ENCODE measurements at places on chromosomes 4 and X.
A peak's percentile ranks its signal among the peaks of the same experiment; 100 is the strongest.

- no peak for DNase-seq
Measured at GRCh38 chr4:128228845-128229795, 58.5 kb downstream of the PGRMC2 start.

GRCh38 chr4:24405926-24406325, 178.4 kb downstream of the DHX15 start:
- DNase-seq, result no peak

GRCh38 chrX:119475389-119476101, 7.3 kb downstream of the SLC25A5 start:
- DNase-seq, result no peak

DNA sequence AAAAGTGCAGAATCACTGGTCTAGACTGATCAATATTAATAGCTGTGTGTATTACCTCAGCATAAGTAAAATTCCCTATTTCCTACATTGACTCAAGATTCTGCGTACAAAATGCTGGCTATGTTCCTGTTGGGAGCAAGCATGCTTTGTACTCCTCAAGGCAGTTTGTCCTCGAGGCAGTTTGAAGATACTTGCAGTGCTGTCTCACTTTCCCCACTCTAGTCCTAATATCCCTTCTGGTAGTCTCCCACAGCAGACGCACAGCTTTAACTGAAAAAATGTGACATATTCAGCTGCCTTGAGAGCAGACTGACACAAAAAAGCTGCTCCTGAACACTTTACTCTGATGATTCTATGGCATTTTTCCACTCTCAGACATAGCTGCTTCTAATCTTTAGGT, 12.9 kb upstream of the MAGEA10 start:
- no peak for DNase-seq

- DNase-seq, result no peak
Measured at GRCh38 chr4:184104419-184105101, 113.1 kb downstream of the ENPP6 start.

GRCh38 chrX:110081740-110082139, 78.8 kb downstream of the TMEM164 start:
- no peak for DNase-seq

DNA sequence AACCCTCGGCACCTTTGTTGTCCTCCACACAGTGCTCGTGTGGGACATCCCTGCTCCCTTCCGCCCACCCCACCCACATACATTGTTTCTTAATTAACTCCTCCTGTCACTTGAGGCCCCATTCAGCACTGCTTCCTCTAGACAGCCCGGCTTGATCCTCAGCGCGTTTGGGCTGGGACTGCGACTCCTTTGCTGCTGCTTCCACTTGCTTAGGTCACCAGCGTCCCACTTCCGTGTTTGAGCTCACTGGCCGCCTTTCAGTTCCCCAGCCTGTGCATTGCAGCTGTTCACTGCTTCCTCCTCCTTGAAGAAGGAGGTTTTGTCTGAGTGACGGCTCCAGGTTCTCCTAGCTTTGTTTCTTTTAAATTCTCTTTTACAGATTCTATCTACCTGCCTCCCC, 16.1 kb downstream of the RNF4 start:
- DNase-seq, result peak; percentile 78

DNA sequence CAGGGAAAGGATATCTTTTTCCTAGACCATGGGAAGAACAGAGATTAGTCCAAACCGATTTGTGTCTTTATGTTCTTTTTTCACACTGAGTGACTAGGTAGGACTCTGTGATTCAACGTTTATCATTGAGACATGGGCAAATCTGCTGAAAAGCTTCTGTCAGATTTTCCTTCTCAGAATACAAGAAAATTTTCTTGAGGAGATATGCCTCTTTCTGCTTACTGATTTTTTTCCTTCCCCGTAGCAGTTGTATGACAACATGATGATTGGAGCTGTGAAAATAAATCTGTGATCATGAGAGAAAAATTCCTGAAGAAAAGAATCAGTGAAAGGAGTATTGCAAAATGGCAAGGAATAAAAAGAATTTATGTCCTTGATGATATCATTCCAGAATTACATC, 130.6 kb upstream of the FAT4 start:
- DNase-seq, result no peak

DNA sequence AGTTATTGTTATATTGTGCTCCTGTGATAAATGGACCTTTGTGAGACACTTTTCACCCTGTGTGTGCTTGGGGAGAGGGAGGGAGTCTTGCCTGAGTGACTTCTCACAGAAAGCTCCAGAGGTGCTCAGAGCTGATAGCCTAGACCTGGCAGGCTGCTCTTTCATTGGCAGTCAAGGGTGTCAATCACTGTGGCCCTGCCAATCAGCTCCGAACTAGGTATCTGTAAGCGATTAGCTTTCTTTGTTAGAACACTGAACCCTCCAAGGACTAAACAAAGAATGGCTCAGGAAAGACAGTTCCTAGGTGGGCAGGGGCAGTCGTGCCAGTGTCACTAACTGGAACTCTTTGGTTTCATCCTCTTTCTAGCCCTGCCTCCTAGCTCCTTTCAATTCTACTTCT, 2.7 kb upstream of the NALF2 start:
- no peak for DNase-seq

DNA sequence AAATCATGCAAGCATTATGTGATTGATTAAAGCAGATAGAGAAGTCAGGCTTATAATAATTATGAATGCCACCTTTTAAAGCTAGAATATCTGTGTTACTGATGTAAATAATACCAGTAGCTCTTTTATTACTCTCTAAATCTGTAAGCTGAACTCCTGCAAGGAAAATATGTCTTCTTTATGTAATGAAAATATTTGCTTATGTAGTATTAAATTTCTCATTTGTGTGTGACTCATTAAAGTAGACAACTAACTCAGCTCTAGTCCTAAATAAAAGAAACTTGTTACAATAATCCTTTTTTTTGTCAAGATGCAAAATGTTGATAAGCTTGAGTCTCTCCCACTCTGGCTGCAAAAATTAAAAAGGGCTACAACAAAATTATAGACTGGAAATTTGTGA, 137.7 kb upstream of the FAT1 start:
- DNase-seq, result no peak

GRCh38 chr4:138686106-138686835, 329.3 kb upstream of the NOCT start:
- no peak for DNase-seq

- no peak for DNase-seq
Measured at GRCh38 chrX:41026702-41027078, 58.6 kb upstream of the USP9X start.

DNA sequence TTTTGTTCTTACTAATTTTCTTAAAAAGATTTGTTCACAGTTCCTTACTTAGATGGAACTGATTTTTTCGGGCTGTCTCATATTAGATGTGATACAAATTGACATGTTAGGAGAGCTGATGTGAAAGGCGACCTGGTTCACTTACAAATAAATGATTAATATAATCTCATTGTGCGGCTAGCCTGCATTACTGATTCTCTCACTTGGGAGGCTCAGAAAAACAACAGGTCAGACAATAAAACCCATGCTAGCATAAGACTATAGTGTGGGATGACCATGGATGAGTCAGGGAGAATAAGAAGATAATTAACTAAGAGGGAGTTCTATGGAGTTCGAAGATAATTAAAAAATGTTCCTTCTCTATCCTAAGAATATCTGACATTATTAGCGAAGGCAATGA, 40.8 kb downstream of the RTL9 start:
- no peak for DNase-seq

- peak; percentile 13 for DNase-seq
Measured at GRCh38 chr4:139528377-139529005, 27.5 kb downstream of the SETD7 start.

DNA sequence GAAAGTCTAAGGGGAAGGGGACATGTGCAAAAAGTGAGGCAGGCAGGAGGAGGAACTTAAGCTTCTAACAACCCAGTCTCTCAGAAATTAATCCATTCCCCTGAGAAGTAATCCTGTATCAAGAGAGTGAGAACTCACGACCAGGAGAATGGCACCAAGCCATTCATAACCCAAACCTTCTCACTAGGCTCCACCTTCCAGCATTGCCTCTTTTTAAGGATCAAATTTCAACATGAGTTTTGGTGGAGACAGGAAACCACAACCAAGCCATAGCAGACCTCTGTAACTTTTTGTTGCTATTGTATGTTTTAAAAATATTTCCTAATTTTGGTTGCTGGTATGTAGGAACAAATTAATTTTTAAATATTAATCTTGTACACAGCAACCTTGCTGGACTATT, 32.8 kb downstream of the PASD1 start:
- DNase-seq, result no peak

DNA sequence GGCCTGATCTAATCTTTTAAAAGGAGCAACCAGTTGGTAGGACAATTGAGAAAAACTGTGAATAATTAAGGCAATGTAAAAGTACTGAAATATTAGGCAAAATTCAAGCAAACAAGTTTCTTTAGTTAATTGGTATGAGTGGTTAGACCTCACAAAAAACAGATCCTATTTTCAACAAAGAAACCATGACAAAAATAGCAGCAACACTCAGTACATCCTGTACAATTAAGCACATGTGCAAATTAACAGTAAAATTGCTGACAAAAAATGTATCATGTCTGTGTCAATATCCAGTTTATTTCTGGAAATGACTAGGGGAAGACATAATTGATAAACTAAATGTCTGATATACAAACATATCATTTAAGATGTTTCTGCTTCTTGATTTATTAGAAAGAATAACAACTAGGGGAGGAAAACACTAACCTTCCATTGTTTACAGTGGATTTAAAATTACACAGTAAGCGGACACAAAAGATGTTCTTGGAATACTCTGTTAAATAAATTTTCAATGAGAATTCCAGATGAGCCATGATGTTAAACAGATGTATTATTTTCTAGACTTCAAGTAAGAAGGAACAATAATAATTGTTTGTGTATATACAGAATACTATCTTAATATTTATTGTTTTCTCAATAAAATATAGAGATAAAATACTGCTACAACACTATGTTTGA, 638.9 kb downstream of the SPRY1 start:
- DNase-seq, result no peak

- no peak for DNase-seq
Measured at GRCh38 chrX:17818726-17819125, 42.4 kb downstream of the RAI2 start.

DNA sequence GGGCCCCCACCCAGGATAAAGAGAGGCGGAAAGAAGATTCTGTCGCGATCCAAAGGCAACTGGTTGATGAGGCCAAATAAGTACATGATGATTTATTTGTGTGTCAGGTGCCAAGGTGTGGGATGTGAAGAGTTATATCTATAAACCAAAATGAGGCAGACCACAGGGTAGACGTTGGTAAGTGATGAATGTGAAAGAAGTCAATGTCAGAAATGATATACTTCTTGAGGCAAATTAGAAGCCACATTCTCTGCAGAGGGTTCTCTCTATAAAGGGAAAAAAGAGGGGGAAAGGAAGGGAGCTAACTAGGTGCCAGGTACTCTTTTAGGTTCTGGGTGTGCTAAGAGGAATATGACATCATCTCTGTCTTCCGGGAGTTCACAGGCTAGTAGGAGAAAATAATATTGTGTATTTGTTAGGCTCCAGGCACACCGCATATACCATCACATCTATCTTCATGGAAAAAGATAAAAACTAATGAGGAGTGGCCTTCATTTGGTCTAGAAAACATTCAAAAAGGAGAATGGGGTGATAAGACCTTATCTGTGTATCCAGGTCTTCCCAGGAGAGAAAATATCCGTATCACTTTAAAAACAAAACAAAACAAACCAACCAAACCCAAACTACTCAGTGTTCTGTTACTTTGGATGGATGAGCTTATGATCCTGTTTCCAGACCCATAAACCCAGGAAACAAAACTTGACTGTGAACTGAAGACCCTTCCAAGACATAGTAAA, 4.8 kb upstream of the SH2D1A start:
- DNase-seq, result peak; percentile 39

DNA sequence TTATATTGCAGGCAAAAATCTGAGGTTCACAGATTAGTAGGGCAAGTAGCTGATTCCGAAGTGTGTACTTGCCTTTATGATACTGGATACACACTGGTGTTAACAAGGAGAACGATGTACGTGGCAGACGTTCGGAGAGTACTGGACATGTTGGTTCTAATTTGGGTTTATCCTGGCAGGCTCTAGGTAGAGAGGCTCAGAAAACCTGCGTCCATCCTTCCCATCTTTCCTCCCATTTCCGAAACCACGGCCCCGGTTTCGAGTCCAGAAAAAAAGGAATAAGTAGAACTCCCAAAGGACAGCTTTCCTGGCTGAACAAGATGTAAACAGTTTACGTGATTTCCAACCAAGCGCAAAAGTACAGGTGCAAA, 351 bp upstream of the SLC30A9 start:
- no peak for DNase-seq

DNA sequence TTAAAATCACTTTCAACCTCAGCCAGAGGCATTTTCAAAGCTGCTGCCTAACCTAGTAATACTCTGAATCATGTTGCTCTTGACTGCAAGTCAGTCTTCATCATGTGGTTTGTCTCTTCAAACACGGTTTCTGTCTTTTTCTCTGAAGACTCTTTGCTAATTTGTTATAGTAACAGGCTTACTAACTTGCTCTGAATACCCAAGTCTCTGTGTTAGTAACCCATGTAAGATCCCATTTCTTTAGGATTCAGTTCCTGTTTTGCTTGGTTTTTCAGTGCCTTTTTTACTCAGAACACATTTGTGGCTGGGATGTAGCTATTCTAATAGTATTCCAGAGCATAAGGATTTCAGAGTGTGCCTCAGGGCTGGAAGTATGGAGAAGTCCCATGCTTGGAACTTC, 1450.6 kb upstream of the IGFBP7 start:
- no peak for DNase-seq

GRCh38 chr4:24885342-24885741, 27.5 kb downstream of the CCDC149 start:
- no peak for DNase-seq

DNA sequence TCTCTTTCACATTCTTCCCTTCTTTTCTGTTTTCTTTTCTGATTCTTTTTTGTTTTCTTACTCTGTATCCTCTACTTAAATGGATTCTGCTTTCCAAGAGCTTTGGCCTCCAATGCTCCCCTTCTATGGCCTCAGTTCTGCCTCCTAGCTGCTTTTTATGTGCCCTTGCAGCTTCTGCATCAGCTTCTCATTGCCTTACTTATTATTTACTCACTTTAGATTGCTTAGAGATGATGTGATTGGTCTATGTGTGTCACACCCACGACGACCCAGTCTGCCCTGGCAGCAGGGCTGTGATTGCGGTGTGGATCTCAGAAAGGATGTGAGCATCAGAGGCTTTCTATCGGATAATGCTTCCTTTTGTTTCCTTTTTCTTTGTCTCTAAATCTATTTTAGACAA, 71.8 kb upstream of the SMARCA5 start:
- DNase-seq, result no peak

GRCh38 chr4:158671665-158671914, at the start of gene C4orf46:
Gene C4orf46 (minus strand): TSS chr4:158671887. CDS start chr4:158671801, 86 bp downstream.
- DNase-seq, result no peak

GRCh38 chrX:54695231-54695630, 102.8 kb downstream of the ITIH6 start:
- DNase-seq, result no peak

- DNase-seq, result no peak
Measured at GRCh38 chr4:186104890-186105646, 564 bp downstream of the FAM149A start.

- DNase-seq, result no peak
Measured at GRCh38 chrX:70039758-70040157, 10.0 kb downstream of the AWAT2 start.

GRCh38 chr4:185369731-185370130, 26.0 kb downstream of the LRP2BP start:
- DNase-seq, result no peak

- DNase-seq, result no peak
Measured at GRCh38 chr4:126969360-126970235, 663.2 kb upstream of the INTU start.

- no peak for DNase-seq
Measured at GRCh38 chr4:144591401-144591800, 54.6 kb upstream of the HHIP start.

GRCh38 chrX:73849073-73849472, 286.1 kb downstream of the CHIC1 start:
- no peak for DNase-seq
